ENCODE measurements at places on chromosomes 6 and 20.

DNA sequence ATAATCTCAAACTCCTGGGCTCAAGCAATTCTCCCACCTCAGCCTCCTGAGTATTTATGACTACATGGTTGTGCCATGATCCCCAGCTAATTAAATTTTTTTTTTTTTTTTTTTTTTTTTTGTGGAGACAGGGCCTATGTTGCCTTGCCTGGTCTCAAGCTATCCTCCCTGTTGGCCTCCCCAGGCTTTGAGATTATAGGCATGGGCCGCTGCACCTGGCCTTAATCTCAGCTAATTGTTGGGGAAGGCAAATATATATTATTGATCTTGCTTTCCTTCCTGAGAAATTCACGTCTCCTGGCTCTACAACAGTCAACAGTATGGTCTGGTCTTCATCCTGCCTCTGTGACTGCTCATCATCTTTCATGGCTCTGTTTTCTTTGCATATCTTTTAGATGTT lies 20.1 kb downstream of the PCMT1 start:
- no peak for DNase-seq

- DNase-seq = no peak
These were observed 88.1 kb upstream of the TGM3 start for GRCh38 chr20:2207770-2208097.

GRCh38 chr6:165976684-165977083 lies 191.0 kb downstream of the TBXT start:
- no peak for DNase-seq

DNA sequence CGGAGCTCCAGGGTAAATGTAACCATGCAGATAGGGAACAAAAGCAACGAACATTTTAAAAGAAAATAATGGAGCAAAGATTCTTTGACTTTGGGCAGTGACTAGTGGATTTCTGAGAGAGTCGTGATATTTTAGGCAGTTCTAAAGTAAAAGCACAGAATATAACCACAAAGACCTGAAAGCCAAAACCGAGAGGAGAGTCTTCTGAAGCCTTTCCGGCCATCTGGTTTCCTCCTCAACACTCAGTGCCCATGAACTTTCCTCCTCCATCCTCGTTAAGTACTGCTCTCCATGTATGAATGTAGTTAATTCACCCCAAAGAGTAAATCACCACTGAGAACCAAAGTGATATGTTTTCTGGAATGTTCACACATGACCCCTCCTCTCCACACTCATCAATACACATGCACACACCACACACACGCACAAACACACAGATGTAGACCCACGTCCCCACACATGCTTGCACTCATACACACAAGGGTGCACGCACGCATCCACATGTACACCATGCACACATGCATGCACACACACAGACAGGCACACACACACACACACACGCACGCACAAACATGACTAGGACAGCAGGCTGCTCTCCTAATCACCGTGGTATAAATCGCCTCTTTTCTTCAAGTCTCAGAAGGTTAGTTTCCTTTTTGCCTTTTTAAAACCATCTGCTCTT lies 109.5 kb downstream of the MYLK4 start:
- no peak for DNase-seq

- DNase-seq = no peak
These were observed 263.8 kb downstream of the C6orf118 start for GRCh38 chr6:165045631-165046030.
